Endothelial cell of coronary artery (primary cell): ENCODE measurements at places on chromosomes 5 and 9. TPM values are rescaled to one million over a fixed set of nuclear protein-coding genes. Genes with fewer than 3 reads are reported as not detected.

Gene ADRA1B
- total RNA-seq: 0.72 and 0.94 TPM in 2 replicates

Gene CDC20B
- total RNA-seq: not detected in 2 replicates

Gene PCDHGA12
- total RNA-seq: 4.8 and 6.7 TPM in 2 replicates

Gene RAB24
- total RNA-seq: 14.0 and 22.0 TPM in 2 replicates

Gene FOXI1
- total RNA-seq: under 0.01 TPM in 1 of 2 replicates, not detected in the other

Gene SOX30
- total RNA-seq: not detected in 2 replicates

Gene TXNDC8
- total RNA-seq: not detected in 2 replicates

Gene PCDHB14
- total RNA-seq: 1.3 and 1.6 TPM in 2 replicates

Gene FCN1
- not detected in 2 replicates for total RNA-seq
